ENCODE measurements at places on chromosomes 12 and 14.
A peak's percentile ranks its signal among the peaks of the same experiment; 100 is the strongest.

GRCh38 chr12:64673490-64674169, 63.3 kb downstream of the RASSF3 start:
- DNase-seq: peak; percentile 37

- DNase-seq: no peak
Measured at GRCh38 chr14:92585981-92586937, 72.7 kb downstream of the RIN3 start.

- no peak for DNase-seq
Measured at GRCh38 chr12:119676573-119676972, 8.6 kb downstream of the PRKAB1 start.

DNA sequence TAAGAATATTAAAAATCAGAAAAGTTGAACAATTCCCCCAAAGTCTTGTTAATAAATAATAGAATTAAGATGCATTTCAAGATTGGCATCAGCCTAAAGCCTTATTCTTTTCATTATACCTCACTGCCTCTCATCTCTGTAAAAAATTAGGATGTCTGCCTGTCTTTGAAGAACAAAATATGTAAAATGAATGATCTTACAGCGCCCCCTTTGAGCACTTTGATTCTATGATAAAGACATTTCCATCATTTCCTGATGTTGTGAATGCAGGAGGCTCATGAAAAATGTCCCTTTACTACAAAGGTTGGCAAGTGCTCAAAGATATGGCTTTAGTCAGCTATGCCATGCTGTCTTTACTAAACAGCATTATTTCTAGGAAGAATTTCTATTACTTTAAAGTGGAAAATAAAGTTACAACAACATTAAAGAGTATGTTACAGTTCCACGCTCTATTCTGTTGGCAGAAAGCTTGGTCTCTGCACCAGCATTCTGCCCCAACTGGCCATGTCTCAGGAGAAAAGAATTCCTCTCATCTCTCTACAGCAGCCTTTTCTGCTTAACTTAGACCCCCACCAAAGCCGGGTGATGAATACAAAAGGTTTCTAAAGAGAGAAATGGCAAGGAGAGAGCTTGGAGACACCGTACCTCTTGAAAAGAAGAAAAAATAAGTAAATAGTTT, 95.1 kb downstream of the LLPH start:
- no peak for DNase-seq

DNA sequence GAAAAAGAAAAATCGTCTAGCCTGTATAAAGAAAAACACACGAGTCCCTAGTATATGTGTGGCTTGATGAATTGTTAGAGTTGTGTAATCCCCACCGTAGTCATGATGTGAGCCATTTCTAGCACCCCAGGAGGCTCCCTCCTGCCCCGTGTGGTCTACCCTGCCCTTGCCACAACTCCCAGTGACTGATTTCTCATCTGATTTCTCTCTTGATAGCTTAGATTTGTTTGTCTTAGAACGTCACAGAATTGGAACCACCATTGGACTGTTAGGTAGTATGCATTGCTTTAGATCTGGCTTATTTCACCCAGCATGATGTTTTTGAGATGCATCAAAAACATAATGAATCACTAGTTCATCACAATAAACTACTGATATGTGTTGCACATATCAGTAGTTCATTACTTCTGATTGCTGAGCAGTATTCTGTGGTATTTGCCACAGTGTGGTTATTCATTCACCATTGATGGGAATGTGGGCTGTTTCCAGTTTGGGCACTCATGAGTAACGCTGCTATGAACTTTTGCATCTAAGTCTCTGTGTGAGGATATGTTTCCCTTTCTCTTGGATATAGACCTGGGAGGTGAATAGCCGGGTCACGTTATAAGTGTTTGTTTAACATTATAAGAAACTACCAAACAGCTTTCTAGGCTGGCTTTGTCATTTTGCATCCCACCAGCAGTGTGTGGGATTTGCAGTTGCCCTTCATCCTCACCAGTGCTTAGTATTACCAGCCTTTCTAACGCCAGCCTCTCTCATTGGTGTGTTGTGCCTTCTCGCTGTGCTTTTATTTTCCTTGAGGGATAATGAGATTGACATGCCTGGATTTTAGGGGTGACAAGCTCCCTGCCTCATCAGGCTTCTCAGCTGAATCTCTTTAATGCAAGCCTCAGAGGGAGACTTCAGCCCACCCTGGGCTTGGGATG, 31.9 kb upstream of the NCOR2 start:
- DNase-seq: no peak

Data from DMS 273 treated with DMSO at 0.1 percent for 48 hours (cell line).